ENCODE measurements at places on chromosomes 2 and 18. TPM values are rescaled to one million over a fixed set of nuclear protein-coding genes. Genes with fewer than 3 reads are reported as not detected.

GRCh38 chr2:218518876-218519275 lies 49.3 kb downstream of the USP37 start:
- DNase-seq: no peak

DNA sequence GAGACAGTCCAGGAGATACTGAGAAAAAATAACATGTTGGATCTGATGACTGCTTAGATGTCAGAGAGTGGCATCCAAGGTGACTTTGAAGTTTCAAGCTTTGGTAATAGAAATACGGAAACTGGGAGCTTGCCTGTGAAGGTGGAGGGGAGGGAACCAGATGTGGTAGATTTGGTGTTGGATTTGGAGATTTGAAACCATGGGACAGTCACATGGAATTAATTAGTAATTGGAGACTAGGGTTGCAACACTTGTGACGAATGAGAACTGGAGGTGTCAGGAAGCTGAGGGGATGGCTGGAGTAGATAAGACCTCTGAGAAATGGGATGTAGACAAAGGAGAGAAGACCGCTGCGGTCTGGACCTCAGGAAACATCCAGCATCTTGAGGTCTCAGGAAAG lies 46.7 kb downstream of the RPL37A start:
- DNase-seq: no peak

DNA sequence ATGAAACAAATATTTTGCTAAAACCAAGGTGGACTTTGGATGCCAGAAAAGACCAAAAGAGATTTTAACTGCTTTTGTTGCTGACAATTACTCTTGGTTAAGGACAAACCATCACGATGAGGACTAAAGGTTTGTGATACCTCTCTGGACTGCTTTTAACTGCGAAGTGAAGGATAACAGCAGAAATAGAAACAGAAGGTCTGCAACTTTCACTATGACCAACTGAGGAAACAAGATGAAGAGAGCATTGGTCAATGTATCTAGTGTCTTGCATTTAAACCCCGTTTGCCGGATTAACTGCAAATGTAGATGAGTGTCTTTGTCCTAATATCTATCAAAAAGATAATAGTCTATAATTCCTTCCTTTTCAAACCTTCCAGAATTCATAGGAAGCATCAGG lies 541.7 kb downstream of the ERBB4 start:
- DNase-seq: no peak

DNA sequence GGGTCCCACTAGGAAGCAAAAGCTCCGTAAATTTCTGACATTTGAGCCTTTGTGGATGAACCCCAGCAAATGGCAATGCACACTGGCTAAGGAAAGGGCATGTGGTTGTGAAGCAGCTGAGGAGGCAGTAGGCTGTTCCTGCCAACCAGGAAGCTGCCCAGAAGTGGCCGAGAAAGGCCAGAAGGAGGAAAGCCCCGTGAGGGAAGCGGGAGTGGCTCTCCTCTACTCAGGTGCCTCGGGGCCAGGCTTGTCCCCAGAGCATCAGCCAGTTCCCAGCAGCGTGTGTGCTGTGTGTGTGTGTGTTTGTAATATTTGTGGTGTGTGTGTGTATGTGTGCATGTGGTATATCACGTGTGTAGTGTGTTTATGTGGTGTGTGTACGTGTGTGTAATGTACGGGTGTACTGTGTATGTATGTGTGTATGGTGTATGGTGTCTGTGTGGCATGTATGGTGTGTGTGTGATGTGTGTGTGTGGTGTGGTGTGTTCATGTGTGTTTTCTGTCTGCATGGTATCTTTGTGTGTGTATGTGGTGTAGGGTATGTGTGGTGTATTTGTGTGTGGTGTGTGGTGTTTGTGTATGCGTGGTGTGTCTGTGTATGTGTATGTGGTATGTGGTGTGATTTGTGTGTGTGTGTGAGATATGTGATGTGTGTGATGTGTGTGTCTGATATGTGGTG lies 90.6 kb downstream of the APOB start:
- DNase-seq: no peak

- DNase-seq: no peak
Measured at GRCh38 chr18:9927392-9928063, 13.7 kb downstream of the VAPA start.

- no peak for DNase-seq
Measured at GRCh38 chr2:52107124-52107523, 1075.2 kb upstream of the NRXN1 start.

DNA sequence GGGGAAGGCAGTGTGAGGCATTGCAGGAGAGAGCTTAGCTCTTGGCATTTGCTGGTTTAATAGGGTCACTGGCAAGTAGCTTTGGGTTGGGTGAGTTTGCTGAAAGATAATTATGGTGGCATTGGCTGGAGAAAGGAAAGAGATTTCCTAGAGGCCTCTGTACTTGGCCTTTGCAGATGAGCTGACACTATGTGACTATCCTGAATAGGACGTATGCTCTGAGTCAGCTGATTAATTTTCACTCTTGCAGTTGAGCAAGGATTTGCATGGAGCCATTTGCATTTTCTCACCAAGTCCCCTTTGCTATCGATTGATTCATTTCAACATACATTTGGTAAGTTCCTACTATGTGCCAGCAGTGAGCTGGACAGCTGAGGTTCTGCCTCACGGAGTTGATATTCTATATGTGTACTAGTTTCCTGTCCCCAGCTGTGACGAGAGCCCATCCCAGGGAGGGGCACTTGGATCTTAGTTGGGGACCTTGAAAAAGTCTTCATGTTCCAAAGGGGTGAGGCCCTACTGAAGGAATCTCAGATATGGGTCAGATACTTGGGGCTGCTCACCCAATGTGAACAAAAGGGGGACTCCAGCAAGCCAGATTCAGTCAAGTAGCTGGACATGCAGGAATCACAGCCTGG lies 245.7 kb downstream of the LOXHD1 start:
- DNase-seq: no peak

- no peak for DNase-seq
Measured at GRCh38 chr18:56851774-56852173, 200.6 kb downstream of the WDR7 start.

DNA sequence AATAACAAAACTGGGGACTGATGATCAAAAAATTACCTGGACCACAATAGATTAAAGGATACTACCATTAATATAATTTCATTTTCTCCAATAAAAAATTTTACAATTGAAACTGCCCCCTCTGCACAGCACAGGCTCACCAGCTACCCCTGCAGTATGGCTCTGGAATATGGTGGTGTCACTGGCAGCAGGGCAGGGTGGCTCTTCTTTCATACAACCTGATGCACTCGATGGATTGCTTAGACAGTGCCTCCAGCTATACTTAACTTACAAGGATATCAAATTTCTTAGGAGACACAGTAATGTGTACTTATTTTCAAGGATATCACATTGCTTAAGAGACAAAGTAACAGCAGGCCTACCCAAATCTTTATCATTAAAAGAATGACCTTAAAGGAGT lies 124.0 kb downstream of the PRELID3A start:
- DNase-seq: no peak

- DNase-seq: no peak
Measured at GRCh38 chr18:44117821-44118220, 562.9 kb upstream of the SETBP1 start.

OLA1 gene
- total RNA-seq: 50.2 TPM

KCNG2 gene
- total RNA-seq: 0.46 TPM

AQP12B gene
- not detected for total RNA-seq
